ENCODE measurements at places on chromosomes 12 and 14. TPM values are rescaled to one million over a fixed set of nuclear protein-coding genes. Genes with fewer than 3 reads are reported as not detected.

KRT74 gene
- not detected for total RNA-seq

ACRBP gene
- 1.8 TPM for total RNA-seq

PLCZ1 gene
- total RNA-seq = not detected

RAPGEF3 gene
- 1.4 TPM for total RNA-seq

IRAK3 gene
- total RNA-seq = 1.8 TPM

DNA sequence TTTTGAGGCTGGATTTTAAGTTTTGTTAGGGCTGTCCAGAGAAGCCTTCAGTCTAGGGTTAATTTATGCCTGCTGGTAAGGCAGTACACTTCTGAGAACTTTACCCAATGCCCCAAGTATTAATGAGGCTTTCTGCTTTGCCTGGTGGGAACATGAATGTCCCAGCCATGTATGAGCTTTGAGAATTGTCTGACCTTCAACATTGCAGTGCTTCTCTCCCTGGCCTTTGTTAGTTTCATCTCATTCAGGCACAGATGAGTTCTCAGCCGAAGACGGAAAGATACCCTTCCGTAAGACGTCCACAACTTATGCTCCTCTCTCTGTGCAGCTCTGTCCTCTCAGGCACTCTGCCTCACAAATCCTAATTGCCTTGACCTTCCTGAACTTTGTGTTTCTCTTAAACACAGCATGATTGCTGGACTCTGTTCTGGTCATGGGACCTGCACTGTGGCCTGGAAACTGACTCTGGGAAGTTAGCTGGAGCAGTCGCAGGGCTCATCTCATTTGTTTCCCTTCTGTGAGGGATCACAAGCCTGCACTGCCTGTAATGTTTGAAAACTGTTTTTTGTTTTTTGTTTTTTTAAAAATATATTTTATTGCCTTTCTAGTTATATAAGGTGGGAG is 15.7 kb downstream of the CHPT1 start:
- H3K36me3 ChIP-seq = no peaks in the 10 kb centered on the region
- H3K4me1 ChIP-seq = peaks cover 17% of the 10 kb centered on the region
- no peaks in the 10 kb centered on the region for H3K27me3 ChIP-seq
- no peak overlapping the region for H3K4me3 ChIP-seq
- DNase-seq = no peak

GRCh38 chr12:106137530-106138356 is 1.0 kb downstream of the NUAK1 start:
- peaks cover 73% of the 10 kb centered on the region for H3K27me3 ChIP-seq
- H3K36me3 ChIP-seq = no peaks in the 10 kb centered on the region
- no peak overlapping the region for H3K27ac ChIP-seq
- H3K4me3 ChIP-seq = no peak overlapping the region

DNA sequence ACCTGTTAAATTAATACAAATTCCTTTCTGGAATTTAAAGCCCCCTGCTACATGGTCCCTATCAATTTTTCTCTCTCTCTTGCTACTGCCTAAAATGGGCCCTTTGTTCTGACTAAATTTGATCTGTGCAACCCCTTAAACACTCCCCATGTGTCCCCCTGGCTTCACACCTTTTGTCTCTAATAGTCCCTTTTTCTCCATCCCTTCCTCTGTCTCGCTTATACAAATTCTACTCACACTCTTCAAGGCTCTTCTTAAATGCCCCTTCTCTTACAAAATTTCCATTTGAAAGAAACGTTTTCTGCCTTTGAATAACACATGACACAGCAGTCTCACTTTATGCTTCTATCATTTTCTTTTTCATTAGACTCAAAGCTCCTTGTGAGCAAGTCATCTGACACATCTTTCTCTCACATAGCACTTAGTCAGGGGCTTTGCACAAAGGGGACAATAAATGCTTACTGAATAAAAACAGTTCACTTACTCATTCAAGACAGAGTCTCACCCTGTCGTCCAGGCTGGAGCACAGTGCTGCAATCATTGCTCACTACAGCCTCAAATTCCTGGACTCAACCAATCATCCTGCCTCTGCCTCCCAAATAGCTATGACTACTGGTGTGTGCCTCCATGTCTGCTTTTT is 41.5 kb upstream of the NR2C1 start:
- no peak overlapping the region for H3K27ac ChIP-seq
- H3K36me3 ChIP-seq = no peaks in the 10 kb centered on the region
- H3K4me3 ChIP-seq = no peak overlapping the region

DNA sequence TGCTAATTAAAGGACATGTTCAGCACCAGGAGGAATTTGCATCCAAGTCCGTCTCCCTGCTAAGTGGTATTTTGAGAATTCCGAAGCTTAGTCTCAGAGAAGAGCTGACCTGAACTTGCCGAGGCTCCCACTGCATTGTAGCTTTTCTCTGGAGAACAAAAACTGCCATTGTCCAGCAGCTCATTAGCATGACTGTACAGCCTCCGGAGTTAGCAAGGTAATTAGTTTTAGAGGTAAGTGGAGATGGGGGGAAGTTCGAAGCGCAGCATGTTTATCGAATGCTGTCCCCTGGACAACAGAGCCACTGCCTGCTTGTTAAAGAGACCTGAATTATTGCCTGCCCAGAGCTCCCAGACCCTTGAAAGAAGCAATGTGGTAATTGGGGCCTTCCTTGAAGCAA is 160.3 kb upstream of the PELI2 start:
- H3K27me3 ChIP-seq = peaks cover 9% of the 10 kb centered on the region
- DNase-seq = no peak
- H3K27ac ChIP-seq = no peak overlapping the region
- no peaks in the 10 kb centered on the region for H3K36me3 ChIP-seq
- H3K4me1 ChIP-seq = no peaks in the 10 kb centered on the region

GRCh38 chr12:16329594-16329993 is 17.9 kb upstream of the MGST1 start:
- H3K27me3 ChIP-seq = no peaks in the 10 kb centered on the region
- H3K4me1 ChIP-seq = no peaks in the 10 kb centered on the region
- no peaks in the 10 kb centered on the region for H3K36me3 ChIP-seq
- H3K4me3 ChIP-seq = no peak overlapping the region

DNA sequence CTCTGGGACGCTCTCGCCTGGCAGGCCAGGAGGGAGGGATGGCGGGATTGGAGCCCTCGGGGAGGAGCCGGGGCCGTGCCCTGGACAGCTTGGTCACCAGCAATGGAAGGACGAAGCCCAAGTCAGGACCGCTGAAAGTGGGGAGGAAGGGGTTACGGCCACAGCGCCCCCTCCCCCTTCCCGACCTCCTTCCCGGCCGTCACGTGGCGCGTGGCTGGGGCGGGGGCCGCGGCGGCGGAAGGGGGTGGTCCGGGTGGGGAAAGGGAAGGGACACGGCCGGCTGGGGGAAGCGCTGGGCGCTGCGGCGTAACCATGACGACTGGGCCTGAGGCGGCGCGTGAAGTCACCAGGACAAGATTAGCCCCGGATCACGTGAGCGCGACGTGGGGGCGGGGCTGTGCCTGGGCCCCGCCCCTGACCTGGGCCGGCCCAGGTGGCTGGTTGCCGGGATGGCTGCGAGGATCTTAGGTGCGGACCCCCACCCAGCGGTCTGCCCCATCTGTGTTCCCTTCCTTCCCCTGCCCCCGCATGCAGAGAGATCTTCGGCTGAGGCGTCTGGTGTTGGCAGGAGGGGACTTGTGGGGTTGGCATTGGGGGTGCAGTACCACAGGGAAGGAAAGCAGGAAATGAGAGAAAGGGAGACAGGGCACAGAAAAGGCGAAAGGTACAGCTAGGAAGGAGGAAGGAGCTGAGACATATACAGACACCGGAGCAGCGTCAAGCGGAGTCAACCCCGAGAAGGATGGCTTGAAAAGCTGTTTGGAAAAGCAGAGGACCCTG is 6.2 kb downstream of the MAP3K12 start:
- peak overlapping the region; percentile 91 for H3K4me3 ChIP-seq
- H3K27ac ChIP-seq = peak overlapping the region; percentile 63
- DNase-seq = peak; percentile 88
- H3K36me3 ChIP-seq = no peaks in the 10 kb centered on the region
- H3K27me3 ChIP-seq = no peaks in the 10 kb centered on the region
- H3K4me1 ChIP-seq = peaks cover 38% of the 10 kb centered on the region

- peaks cover 48% of the 10 kb centered on the region for H3K4me1 ChIP-seq
- no peaks in the 10 kb centered on the region for H3K36me3 ChIP-seq
These were observed 8.7 kb upstream of the GPR132 start for GRCh38 chr14:105073720-105074600.

- H3K36me3 ChIP-seq = no peaks in the 10 kb centered on the region
- no peaks in the 10 kb centered on the region for H3K27me3 ChIP-seq
- no peak for DNase-seq
- no peak overlapping the region for H3K27ac ChIP-seq
- H3K4me1 ChIP-seq = no peaks in the 10 kb centered on the region
These were observed 324.2 kb upstream of the FAR2 start for GRCh38 chr12:28824849-28825248.

GRCh38 chr12:117105902-117106301 is 6.7 kb upstream of the TESC start:
- peak; percentile 62 for DNase-seq
- H3K27me3 ChIP-seq = peaks cover 45% of the 10 kb centered on the region
- H3K27ac ChIP-seq = no peak overlapping the region
- no peak overlapping the region for H3K4me3 ChIP-seq
- H3K36me3 ChIP-seq = no peaks in the 10 kb centered on the region
- H3K4me1 ChIP-seq = peaks cover 14% of the 10 kb centered on the region

GRCh38 chr14:71022939-71023338 is 115.7 kb downstream of the PCNX1 start:
- no peak overlapping the region for H3K4me3 ChIP-seq
- DNase-seq = no peak

- H3K36me3 ChIP-seq = peaks cover 13% of the 10 kb centered on the region
- H3K27ac ChIP-seq = no peak overlapping the region
- no peaks in the 10 kb centered on the region for H3K27me3 ChIP-seq
- no peak for DNase-seq
- H3K4me3 ChIP-seq = no peak overlapping the region
- no peaks in the 10 kb centered on the region for H3K4me1 ChIP-seq
These were observed 62.6 kb upstream of the BICD1 start for GRCh38 chr12:32043928-32044549.

GRCh38 chr12:62210422-62210821 is 49.8 kb upstream of the USP15 start:
- no peaks in the 10 kb centered on the region for H3K36me3 ChIP-seq
- DNase-seq = peak; percentile 43
- H3K27me3 ChIP-seq = peaks cover 12% of the 10 kb centered on the region
- H3K27ac ChIP-seq = no peak overlapping the region

GRCh38 chr12:65606008-65606766 is 218.1 kb upstream of the HMGA2 start:
- H3K27me3 ChIP-seq = no peaks in the 10 kb centered on the region
- no peaks in the 10 kb centered on the region for H3K36me3 ChIP-seq
- no peaks in the 10 kb centered on the region for H3K4me1 ChIP-seq
- DNase-seq = no peak
- H3K27ac ChIP-seq = no peak overlapping the region

DNA sequence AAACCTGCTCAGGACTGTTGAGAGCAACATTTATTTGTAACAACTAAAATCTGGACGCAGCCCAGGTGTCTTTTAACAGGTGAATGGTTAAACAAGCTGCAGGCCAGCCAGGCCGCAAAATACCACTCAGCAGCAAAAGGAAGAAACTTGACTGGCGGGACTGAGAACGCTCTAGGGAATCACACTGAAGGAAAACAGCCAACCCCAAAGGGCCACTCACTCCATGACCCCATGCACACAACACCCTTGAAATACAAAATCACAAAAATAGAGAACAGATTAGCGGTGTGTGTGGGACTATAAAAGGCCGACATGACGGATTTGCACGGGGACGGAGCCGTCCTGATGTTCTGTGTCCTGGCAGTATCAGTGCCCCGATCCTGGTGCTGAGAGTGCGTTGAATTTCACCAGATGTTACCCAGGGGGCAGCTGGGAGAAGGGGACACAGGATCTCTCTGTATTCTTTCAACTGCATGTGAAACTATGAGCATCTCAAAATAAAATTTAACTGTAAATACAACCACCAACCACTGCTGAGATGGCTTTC is 23.0 kb downstream of the VPS37B start:
- no peak for DNase-seq

DNA sequence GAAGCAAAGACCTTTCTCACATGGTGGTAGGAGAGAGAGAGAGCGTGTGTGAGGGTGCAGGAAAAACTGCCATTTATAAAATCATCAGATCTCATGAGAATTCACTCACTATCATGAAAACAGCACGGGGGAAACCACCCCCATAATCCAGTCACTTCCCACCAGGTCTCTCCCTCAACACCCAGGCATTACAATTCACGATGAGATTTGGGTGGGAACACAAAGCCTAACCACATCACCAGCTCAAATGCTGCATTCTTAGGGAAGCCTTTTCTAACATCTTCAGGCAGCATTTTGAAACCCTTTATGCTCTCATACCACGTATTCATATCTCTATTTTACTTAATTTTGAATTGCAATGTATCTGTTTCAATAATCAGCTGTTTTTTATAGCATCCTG is 165.9 kb downstream of the TMTC3 start:
- H3K36me3 ChIP-seq = no peaks in the 10 kb centered on the region
- no peak overlapping the region for H3K27ac ChIP-seq
- no peak overlapping the region for H3K4me3 ChIP-seq
- no peaks in the 10 kb centered on the region for H3K27me3 ChIP-seq
- DNase-seq = no peak

- peaks cover 77% of the 10 kb centered on the region for H3K36me3 ChIP-seq
- no peak for DNase-seq
- peak overlapping the region; percentile 94 for H3K27ac ChIP-seq
- peak overlapping the region; percentile 78 for H3K4me3 ChIP-seq
- H3K4me1 ChIP-seq = peaks cover 78% of the 10 kb centered on the region
These were observed 79.7 kb downstream of the DUSP16 start for GRCh38 chr12:12482959-12483358.

GRCh38 chr12:46174061-46174662 is 94.7 kb downstream of the SLC38A1 start:
- H3K36me3 ChIP-seq = peaks cover 7% of the 10 kb centered on the region
- DNase-seq = no peak
- no peak overlapping the region for H3K4me3 ChIP-seq
- no peaks in the 10 kb centered on the region for H3K27me3 ChIP-seq
- H3K27ac ChIP-seq = no peak overlapping the region

GRCh38 chr12:26251600-26251999 is 56.2 kb downstream of the SSPN start:
- H3K36me3 ChIP-seq = no peaks in the 10 kb centered on the region
- DNase-seq = no peak
- peaks cover 7% of the 10 kb centered on the region for H3K27me3 ChIP-seq
- no peak overlapping the region for H3K4me3 ChIP-seq
- H3K4me1 ChIP-seq = no peaks in the 10 kb centered on the region

GRCh38 chr12:112927475-112927874 is 10.8 kb upstream of the OAS3 start:
- peaks cover 3% of the 10 kb centered on the region for H3K4me1 ChIP-seq
- H3K27ac ChIP-seq = no peak overlapping the region
- no peak overlapping the region for H3K4me3 ChIP-seq
- H3K27me3 ChIP-seq = no peaks in the 10 kb centered on the region
- H3K36me3 ChIP-seq = peaks cover 34% of the 10 kb centered on the region
